Stimulated activated CD8-positive, alpha-beta memory T cell treated with anti-CD3 and anti-CD28 coated beads, Interleukin-2, amount 100 ng/mL, for 1 hour (primary cell): ENCODE measurements at places on chromosomes 11 and 22.

GRCh38 chr22:41367680-41368542 lies 13.8 kb upstream of the TEF start:
- no peak for DNase-seq

- no peak for DNase-seq
Observed at GRCh38 chr11:73330569-73331093, 22.6 kb downstream of the ARHGEF17 start.

DNA sequence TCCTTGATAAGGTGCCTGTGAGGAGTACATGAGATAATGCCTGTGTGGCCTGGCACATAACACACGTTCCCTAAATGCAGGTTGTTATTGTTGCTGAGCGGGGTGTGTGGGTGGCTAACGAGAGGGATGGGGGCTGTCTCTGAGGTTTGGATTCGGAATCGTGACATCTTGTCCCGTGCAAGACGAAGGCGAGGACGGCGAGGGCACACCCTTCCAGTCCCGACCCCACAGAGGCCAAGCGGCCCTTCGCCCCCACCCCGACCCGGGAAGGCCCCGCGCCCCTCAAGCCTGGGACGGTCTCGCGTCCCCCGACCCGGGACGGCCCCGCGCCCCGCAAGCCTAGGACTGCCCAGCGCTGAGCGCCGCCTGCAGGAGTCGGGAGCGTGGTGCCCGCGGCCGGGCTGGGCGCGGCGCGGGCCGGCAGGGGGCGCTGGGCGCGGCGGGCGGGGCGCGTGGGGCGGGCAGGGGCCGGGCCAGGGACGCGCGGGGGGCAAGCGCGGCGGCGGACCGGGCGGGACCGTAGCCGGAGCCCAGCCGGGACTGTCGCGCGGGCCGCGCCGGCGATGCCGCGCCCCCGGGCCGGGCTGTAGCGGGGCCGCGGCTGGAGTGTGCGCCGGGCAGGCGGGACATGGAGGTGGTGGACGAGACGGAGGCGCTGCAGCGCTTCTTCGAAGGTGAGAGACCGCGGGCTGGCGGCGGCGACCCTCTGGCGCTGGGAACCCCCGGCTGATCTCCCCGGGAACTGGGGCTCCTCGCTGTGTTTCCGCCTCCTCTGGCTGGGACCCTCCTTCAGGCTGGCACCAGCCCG lies at the start of gene MYRF:
MYRF (plus strand) TSS at position 520 of the 808 bp plus-strand sequence; CDS start at position 629, 109 bp downstream.
- DNase-seq, result peak; percentile 13

DNA sequence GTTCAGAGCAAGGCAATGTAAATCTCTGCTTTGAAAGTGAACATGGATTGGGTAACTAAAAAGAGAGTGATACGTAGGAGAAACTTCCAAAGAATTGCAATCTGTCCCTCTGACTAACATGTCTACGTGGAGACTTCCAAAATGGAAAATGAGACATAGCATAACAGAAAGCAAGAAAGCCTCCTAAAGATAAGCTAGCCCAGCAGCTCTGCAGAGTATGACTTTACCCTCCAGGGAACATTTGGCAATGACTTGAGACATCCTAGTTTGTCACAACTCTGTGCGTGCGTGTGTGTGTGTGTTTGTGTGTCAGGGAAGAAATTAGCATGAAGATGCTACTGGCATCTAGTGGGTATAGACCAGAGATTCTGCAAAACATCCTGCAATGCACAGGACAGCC lies 817.4 kb downstream of the NTM start:
- no peak for DNase-seq

GRCh38 chr22:44628835-44629234 lies 73.2 kb upstream of the PRR5 start:
- no peak for DNase-seq

DNA sequence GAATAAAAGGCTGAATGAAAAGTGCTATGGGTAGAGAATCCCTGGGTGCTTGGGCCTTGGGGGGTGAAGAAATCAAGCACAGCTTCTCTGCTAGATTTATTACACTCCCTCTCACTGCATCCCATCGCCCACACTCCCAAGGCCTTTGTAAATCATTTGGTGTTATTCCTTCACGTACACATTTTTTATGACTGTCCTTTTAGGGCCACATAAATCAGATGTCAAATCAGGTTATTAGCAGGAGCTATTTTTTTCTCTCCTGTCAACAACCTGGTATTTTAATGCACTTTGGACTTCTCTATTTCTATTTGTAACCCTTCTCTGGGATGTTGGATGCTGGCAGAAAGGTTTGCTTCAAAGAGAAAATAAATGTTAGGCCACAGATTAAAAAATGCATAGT lies 408.8 kb downstream of the INSC start:
- DNase-seq, result no peak

- no peak for DNase-seq
Observed at GRCh38 chr11:28701760-28702449, 593.7 kb downstream of the METTL15 start.

- no peak for DNase-seq
Observed at GRCh38 chr11:119027561-119028345, 2.9 kb downstream of the SLC37A4 start.

GRCh38 chr11:11416917-11417316 lies 63.9 kb upstream of the CSNK2A3 start:
- DNase-seq, result no peak

GRCh38 chr22:44139773-44140172 lies 41.0 kb upstream of the PARVG start:
- DNase-seq, result no peak

DNA sequence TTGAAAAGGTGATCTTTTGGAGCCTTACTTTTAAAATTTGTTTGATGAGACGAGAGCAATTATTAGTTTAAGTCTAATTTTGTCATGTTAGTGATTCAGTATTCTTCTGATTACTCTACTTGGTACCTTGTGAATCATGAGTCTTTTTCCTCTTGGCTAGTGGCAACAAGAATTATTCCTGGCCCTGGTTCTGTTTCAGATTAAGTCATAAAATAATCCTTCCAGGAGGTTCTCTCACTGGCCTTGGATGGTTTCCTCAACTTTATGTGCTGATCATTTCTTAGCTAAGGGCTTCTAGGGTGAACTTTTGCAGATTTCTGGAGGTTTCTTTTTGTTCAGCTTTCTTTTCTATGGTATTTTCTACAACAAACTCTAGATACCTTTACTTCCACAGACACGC lies 741.8 kb upstream of the LUZP2 start:
- no peak for DNase-seq

GRCh38 chr11:103904324-103904667 lies 132.1 kb upstream of the DDI1 start:
- no peak for DNase-seq

- no peak for DNase-seq
Observed at GRCh38 chr11:123363556-123363955, 66.5 kb upstream of the GRAMD1B start.

- DNase-seq, result no peak
Observed at GRCh38 chr11:2526808-2527381, 82.1 kb downstream of the KCNQ1 start.

DNA sequence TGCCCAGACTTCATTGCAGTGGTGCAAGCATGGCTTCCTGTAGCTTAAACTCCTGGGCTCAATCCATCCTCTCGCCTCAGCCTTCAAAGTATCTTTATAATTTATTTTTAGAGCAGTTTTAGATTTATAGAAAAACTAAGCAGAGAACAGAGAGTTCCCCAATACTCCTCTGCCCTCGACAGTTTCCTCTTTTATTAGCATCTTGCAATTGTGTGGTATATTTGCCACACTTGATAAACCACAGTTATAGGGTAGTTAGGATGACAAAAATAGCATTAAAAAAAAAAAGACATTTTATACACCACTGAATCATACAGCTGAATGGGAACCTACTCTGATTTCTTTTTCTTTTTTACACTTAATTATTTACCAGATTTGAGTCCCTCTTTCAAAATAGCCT lies 31.2 kb downstream of the MS4A2 start:
- DNase-seq, result no peak

DNA sequence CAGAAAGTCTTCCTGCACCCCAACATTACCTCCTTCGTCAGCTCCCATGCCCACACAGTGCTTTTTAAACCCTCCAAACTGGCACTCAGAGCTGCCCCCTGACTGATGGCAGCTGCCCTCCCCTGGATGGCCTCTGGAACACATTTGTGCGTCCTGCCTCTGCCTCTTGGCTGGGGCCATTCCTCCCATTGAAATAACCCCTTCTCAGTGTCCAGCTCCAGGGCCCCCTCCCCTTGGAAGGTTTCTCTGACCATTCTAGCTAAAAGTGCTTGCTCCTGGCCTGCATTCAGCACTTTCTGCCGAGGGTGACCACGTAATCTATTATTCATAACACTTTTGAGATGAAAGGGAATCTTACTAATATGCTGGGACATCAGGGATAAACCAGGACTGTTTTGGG lies 130.0 kb downstream of the PARVA start:
- DNase-seq, result no peak

GRCh38 chr11:104817973-104818372 lies 80.3 kb downstream of the CASP12 start:
- no peak for DNase-seq

- DNase-seq, result no peak
Observed at GRCh38 chr22:28283068-28283654, 364.1 kb upstream of the PITPNB start.

GRCh38 chr11:2207773-2208621 lies 36.4 kb upstream of the TH start:
- DNase-seq, result no peak

DNA sequence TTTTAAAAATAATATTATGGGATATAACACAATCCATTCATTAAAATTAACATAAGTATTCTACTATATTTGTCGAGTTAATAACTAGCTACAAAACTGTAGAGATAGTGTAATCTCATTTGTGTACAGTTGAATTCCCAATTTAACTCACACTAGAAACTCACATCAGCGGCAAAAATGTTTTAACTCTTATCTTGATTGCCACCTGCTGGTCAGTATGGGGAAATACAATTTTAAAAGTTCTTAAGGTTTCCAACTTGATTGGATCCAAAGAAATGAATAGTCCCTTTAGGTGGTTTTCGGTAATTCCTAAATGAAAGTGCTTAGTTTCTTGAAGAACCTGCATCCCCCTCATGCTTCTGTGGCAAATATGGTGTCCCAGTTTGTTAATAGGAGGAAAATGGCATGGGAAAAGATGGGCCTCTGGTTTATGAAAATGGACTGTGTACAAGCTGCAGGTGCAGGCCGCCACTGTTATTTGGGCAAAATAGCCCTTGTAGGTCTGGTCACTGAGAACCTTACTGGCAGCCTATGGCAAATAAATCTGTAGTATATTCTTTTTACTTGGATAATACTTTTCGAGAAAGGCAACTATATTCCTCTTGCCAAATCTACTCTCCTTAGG lies 33.7 kb upstream of the SLC17A6 start:
- no peak for DNase-seq

GRCh38 chr11:373716-374551 lies 4.6 kb downstream of the B4GALNT4 start:
- DNase-seq, result no peak

GRCh38 chr11:65315204-65315865 lies 669 bp downstream of the CDC42EP2 start:
- DNase-seq, result peak; percentile 74

DNA sequence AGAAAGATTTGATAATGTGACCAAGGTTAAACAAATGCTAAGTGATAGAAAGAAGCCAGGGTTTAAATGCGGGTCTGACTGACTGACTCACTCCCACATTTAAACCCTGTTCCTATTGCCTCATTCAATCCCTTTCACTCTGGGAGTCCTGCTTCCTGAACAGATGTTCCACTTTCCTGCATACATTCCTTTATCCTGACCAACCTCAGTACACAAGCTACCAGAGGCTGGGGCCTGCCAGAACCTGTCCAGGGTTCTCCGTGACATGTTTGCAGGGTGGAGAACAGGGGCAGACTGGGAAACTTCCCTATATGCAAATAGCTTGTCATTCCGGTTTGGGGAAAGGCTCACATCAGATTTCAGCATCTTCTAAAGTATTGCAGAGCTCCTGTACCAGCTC lies 3.0 kb upstream of the ANKK1 start:
- no peak for DNase-seq

- no peak for DNase-seq
Observed at GRCh38 chr22:47621253-47621652, 858.8 kb downstream of the TBC1D22A start.

DNA sequence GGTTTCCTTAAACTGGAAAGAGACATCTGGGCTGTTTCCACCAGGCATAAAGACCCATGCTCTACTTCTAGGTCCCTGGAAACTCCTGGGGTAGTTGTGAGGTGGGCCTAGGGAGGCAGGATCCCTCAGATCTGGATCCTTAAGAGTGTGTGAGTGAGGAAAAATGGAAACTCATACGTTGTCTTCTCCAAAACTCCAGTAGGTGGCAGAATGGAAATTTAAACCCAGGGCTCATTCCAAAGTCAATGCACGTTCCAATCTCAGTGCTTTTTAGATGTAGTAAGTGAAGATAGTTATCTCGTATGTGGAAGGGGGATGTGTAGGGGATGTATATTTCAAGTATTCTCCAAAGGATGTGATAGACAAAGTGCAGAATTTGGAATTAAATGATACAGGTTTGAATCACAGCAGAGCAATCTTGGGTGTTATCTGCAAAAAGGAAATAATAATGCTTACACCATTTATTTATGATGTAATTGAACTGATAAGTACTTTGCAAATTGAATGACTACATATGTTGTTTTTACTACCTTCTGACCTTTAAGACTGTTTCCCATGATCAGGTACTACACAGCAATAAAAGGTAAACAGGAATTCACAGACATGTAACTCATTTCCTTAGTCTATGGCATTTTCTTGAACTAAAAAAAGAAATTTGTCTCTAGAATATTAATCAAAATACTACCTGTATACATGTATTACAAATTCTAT lies 13.1 kb upstream of the MMP1 start:
- DNase-seq, result no peak

GRCh38 chr11:117969160-117969991 lies 16.8 kb upstream of the IL10RA start:
- DNase-seq, result no peak

GRCh38 chr11:66809592-66809991 lies 33.6 kb upstream of the RCE1 start:
- DNase-seq, result no peak

GRCh38 chr11:105298630-105299029 lies 159.1 kb upstream of the CARD18 start:
- no peak for DNase-seq

- DNase-seq, result no peak
Observed at GRCh38 chr11:95248666-95249467, 17.9 kb upstream of the SESN3 start.

GRCh38 chr22:24337894-24338645 lies 67.4 kb downstream of the SPECC1L start:
- DNase-seq, result no peak

- DNase-seq, result no peak
Observed at GRCh38 chr22:48872271-48873190, 955.1 kb downstream of the BRD1 start.

GRCh38 chr11:107276077-107276476 lies 181.5 kb downstream of the CWF19L2 start:
- no peak for DNase-seq
